ENCODE measurements at places on chromosomes 7 and 10.

- no peak for DNase-seq
- no peaks in the 10 kb centered on the region for H3K27me3 ChIP-seq
- no peak overlapping the region for H3K27ac ChIP-seq
- no peaks in the 10 kb centered on the region for H3K36me3 ChIP-seq
- 0 out of 2 replicates have a peak, but pooled peaks cover 2% of the 10 kb centered on the region for H3K4me1 ChIP-seq
Observed at GRCh38 chr10:30455816-30456215, 21.8 kb downstream of the MAP3K8 start.

DNA sequence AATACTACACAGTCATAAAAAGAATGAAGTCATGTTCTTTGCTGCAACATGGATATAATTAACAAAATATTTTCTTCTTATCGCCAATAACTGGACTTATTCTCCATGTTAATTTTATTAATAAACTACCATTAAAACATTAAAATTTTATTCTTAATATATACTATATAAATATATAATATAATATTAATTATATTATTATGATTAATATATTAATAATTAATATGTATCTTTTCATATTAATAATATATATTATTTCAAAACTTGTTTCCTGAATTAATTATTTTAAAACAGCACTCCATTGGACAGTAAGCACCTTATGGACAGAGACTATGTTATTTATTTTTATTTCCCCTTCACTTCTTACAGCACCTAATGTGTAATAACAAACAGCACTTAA lies 182.8 kb downstream of the ARL4A start:
- H3K4me1 ChIP-seq = no peaks in the 10 kb centered on the region
- no peak for DNase-seq
- no peak overlapping the region for H3K4me3 ChIP-seq
- no peaks in the 10 kb centered on the region for H3K27me3 ChIP-seq

GRCh38 chr10:13239923-13240322 lies 5.7 kb upstream of the UCMA start:
- no peaks in the 10 kb centered on the region for H3K36me3 ChIP-seq
- H3K4me1 ChIP-seq = no peaks in the 10 kb centered on the region
- no peak overlapping the region for H3K4me3 ChIP-seq
- H3K27ac ChIP-seq = no peak overlapping the region

GRCh38 chr7:47938574-47939165 lies 9.6 kb downstream of the PKD1L1 start:
- 0 out of 2 replicates have a peak, but pooled peaks cover 1% of the 10 kb centered on the region for H3K4me1 ChIP-seq
- H3K4me3 ChIP-seq = no peak overlapping the region
- no peak for DNase-seq
- no peaks in the 10 kb centered on the region for H3K27me3 ChIP-seq
- no peaks in the 10 kb centered on the region for H3K36me3 ChIP-seq
- H3K27ac ChIP-seq = no peak overlapping the region

GRCh38 chr7:117810642-117811512 lies 62.4 kb downstream of the CTTNBP2 start:
- no peaks in the 10 kb centered on the region for H3K36me3 ChIP-seq
- peaks cover 4% of the 10 kb centered on the region for H3K4me1 ChIP-seq
- H3K4me3 ChIP-seq = no peak overlapping the region
- H3K27ac ChIP-seq = no peak overlapping the region
- DNase-seq = peak; percentile 80

DNA sequence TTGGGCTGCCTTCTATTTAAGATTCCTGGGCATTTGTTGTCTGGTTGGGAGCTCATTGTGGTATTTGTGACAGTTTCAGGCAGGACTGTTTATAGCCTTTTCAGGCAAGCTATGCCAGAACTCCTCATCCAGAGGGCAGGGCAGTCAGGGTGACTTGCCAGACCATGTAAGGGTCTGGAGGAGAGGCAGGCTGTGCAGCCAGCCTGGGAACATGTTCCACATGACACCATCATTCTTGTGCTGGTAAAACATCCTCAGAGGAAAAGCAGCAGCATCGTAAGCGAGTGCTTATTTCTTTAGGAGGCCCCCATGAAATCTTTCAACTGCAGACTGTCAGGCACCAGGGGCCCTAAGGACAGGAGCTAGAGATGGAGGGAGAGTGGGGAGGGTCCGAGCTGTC lies 44.0 kb upstream of the SORBS1 start:
- no peak overlapping the region for H3K4me3 ChIP-seq
- peaks cover 3% of the 10 kb centered on the region for H3K36me3 ChIP-seq
- H3K27ac ChIP-seq = no peak overlapping the region

DNA sequence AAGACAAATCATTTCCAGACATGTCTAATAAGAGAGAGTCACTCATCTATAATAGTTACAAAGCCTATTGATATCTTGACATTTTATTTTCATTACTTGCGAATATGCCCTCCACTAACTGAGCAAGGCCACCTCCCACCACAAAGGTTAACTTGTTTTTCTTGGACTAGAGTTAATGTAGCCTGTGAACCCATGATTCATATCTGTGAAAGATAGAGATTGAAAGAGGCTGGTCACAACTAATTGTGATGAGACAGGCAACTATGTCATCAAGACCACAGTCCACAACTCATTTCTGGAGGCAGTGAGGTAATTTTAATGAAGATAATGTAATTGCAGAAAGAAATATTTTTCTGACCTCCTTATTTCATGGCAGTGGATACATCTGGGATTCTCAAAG lies 491.8 kb upstream of the TPK1 start:
- H3K27ac ChIP-seq = no peak overlapping the region
- H3K27me3 ChIP-seq = no peaks in the 10 kb centered on the region
- H3K4me3 ChIP-seq = no peak overlapping the region
- H3K4me1 ChIP-seq = no peaks in the 10 kb centered on the region

DNA sequence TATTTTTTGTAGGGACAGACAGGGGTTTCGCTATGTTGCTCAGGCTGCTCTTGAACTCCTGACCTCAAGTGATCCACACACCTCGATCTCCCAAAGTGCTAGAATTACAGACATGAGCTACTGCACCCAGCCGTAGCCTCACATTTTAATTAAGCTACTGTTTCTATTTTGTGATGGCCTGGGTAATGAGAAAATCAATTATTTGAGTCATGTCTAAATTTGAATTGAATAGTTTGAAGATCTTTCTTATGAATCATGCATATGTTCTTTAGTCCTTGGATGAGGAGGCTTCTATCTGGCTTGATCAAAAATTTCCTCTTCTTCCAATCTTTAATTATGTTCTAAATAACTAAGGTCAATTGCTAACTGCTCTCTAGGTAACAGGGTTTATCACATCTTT lies 175.0 kb downstream of the REEP3 start:
- H3K27me3 ChIP-seq = no peaks in the 10 kb centered on the region
- no peaks in the 10 kb centered on the region for H3K4me1 ChIP-seq
- H3K4me3 ChIP-seq = no peak overlapping the region

DNA sequence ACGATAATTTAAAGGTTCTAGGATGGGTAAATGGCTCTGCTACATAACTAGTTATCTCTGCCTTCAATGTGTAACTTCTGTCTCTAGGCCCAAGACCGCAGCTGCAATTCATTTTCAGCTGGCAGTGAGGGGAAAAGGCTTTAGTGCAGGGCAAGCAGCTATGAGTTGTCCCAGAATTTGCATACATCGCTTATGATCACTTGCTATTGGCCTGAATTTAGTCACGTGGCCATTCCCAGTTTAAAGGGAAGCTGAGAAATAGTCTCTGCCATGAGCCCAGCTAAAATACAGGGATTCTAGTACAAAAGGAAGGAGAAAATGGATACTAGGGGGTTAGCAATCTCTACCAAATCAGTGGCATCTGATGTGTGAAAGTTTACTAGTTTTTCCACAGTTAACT lies 145.8 kb upstream of the IMMP2L start:
- no peaks in the 10 kb centered on the region for H3K36me3 ChIP-seq
- no peak overlapping the region for H3K4me3 ChIP-seq
- H3K4me1 ChIP-seq = no peaks in the 10 kb centered on the region
- H3K27me3 ChIP-seq = no peaks in the 10 kb centered on the region

DNA sequence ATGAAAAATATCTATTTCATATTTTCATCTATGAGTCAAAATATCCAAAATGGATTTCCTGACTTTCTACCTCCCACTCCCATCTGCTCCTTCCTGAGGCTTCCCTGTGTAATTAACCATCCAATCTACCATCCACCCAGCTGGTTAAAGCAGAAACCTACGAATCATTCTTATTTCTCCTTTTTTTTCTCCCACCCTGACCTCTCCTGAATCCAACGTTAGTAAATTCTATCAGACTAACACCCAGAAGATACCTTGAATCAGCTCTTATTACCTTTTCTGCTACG lies 3.7 kb upstream of the LIPF start:
- no peak overlapping the region for H3K27ac ChIP-seq
- no peak for DNase-seq
- H3K4me3 ChIP-seq = no peak overlapping the region
- no peaks in the 10 kb centered on the region for H3K4me1 ChIP-seq

- H3K27me3 ChIP-seq = no peaks in the 10 kb centered on the region
- H3K4me1 ChIP-seq = no peaks in the 10 kb centered on the region
- H3K36me3 ChIP-seq = no peaks in the 10 kb centered on the region
- DNase-seq = no peak
- H3K27ac ChIP-seq = no peak overlapping the region
Observed at GRCh38 chr10:104273899-104274575, 5.1 kb downstream of the GSTO2 start.

- no peak overlapping the region for H3K27ac ChIP-seq
- H3K4me1 ChIP-seq = no peaks in the 10 kb centered on the region
- DNase-seq = no peak
- H3K4me3 ChIP-seq = no peak overlapping the region
- H3K27me3 ChIP-seq = no peaks in the 10 kb centered on the region
Observed at GRCh38 chr10:132981746-132982145, 39.4 kb upstream of the CFAP46 start.

GRCh38 chr10:28769091-28769604 lies 91.8 kb downstream of the BAMBI start:
- H3K4me1 ChIP-seq = no peaks in the 10 kb centered on the region
- H3K27ac ChIP-seq = no peak overlapping the region
- H3K27me3 ChIP-seq = no peaks in the 10 kb centered on the region
- no peak for DNase-seq
- no peak overlapping the region for H3K4me3 ChIP-seq

DNA sequence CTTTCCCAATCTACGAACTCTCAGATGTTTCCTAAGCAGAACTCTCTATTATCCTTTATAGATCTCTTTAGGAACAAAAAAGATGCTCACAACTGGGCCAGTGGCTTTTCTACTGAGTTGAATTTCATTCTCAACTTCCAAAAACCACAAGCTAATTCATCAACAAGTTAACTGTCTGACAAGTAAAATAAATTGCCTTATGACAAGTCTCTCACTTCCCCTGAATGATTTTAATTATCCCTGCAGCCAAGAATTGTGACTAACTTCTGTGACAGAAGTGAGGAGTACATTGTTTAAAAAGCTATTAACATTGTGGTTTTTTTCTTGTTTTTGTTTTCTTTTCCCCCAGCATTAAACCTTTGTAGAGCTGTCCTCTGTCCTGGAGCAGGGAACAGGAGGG lies 343.1 kb downstream of the HPSE2 start:
- no peaks in the 10 kb centered on the region for H3K4me1 ChIP-seq
- no peaks in the 10 kb centered on the region for H3K36me3 ChIP-seq
- no peak overlapping the region for H3K27ac ChIP-seq
- no peaks in the 10 kb centered on the region for H3K27me3 ChIP-seq

- peaks cover 3% of the 10 kb centered on the region for H3K4me1 ChIP-seq
- DNase-seq = no peak
- no peaks in the 10 kb centered on the region for H3K36me3 ChIP-seq
- no peaks in the 10 kb centered on the region for H3K27me3 ChIP-seq
- no peak overlapping the region for H3K4me3 ChIP-seq
Observed at GRCh38 chr10:95308389-95309302, 17.8 kb upstream of the PDLIM1 start.

DNA sequence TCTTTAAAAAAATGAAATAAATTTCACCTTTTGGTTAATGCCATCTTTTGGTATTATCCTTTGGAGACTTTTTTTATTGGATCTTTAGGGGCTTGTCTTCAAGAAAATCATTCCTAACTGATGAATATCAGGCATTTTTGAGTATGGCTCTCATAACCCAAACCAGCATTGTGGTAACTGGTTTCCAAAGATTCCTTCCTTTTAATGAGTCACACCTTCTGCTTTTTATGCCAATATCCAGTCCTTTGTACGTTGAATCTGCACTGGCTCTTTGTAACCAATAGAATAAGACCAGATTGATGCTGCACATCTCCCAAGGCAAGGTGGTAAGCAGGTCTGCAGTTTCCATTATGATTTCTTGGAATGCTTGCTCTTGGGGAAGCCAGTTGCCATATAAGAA lies 89.1 kb downstream of the GPR158 start:
- DNase-seq = no peak
- H3K27ac ChIP-seq = no peak overlapping the region
- H3K27me3 ChIP-seq = no peaks in the 10 kb centered on the region
- no peaks in the 10 kb centered on the region for H3K4me1 ChIP-seq
- H3K4me3 ChIP-seq = no peak overlapping the region

GRCh38 chr7:47937065-47937687 lies 11.1 kb downstream of the PKD1L1 start:
- H3K4me3 ChIP-seq = no peak overlapping the region
- no peak for DNase-seq
- H3K4me1 ChIP-seq = 0 out of 2 replicates have a peak, but pooled peaks cover 1% of the 10 kb centered on the region
- no peaks in the 10 kb centered on the region for H3K27me3 ChIP-seq

DNA sequence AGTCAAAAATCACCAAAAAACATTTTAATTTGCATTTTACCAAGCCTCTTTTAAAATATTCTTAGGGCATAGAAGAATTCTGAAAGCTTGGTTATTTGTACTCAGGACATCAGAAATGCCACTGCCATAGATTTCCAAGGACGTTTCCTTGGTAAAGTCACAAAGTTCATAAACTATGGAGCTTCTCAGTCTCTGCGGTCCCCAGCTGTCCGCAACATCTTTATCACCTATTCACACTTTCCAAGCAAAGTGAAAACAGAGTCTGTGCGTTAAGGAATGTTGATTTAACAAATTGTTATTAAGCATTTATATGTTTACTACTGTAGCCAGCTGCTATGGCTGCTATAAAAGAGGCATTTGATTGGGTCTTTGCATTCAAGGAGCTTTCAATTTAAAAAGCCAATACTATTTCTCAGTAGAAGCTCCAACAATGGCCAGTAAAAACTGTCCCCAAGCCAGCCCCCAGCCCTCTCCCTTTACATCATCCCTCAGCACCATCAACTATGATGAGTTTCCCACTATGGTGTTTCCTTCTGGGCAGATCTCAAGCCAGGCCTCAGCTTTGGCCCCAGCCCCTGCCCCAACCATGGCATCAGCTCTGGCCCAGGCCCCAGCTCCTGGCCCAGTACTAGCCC lies 36.8 kb downstream of the CADPS2 start:
- no peak for DNase-seq
- no peaks in the 10 kb centered on the region for H3K27me3 ChIP-seq
- no peak overlapping the region for H3K27ac ChIP-seq
- no peaks in the 10 kb centered on the region for H3K4me1 ChIP-seq

DNA sequence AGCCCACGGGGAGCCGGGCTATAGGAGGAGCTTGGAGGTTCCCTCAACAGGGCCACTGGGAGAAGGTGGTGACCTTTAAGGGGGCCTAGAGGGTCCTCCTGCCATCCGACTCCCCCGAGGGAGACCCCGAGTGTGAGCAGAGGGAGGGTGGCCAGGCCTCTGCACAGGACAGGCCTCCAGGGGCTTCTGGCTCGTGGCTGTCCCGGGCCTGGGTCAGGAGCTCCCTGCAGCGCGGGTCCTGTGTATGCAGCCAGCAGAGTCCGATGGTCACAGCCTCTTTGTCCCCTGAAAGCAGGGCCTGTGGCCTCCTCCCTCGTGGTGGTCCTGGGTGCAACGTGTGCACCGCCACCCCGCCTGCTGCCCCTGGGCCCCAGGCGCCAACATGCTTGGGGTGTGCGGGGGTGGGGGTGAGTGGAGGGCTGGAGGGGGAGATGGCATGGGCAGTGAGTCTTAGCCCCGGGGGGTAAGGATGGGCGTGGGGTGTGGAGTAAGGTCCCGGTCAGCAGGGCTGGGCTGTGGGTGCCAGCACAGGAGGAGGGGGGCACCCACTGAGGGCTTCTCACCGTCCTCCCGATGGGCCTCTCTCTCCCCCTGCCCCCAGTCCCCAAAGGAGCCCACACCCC lies 27.1 kb downstream of the UNCX start:
- no peaks in the 10 kb centered on the region for H3K36me3 ChIP-seq
- H3K27ac ChIP-seq = no peak overlapping the region
- no peak overlapping the region for H3K4me3 ChIP-seq
